Pancreas (tissue), 10 donors: ENCODE measurements at places on chromosomes 4 and X. TPM values are rescaled to one million over a fixed set of nuclear protein-coding genes. Genes with fewer than 3 reads are reported as not detected.

DNA sequence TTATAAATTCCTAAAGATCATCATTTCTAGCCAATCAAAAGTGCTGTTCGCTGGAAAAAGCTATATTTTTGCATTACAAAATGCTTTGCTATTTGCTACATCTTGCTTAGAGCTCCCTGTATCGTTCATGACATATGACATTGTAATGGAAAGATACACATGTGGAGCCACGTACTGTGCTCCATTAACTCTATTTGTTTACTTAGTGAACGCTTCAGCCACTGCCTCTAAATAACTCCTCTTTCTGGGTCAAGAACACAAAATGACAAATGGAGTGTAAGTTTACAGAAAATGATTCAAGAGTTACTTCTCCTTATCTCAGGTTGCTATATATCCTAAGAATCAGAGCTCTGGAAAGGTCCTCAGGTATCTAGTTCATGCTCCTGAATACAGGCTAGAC is 329.1 kb upstream of the SMIM31 start:
- no peak overlapping the region for H3K27ac ChIP-seq
- no peak overlapping the region for H3K4me3 ChIP-seq
- H3K4me1 ChIP-seq: no peaks in the 10 kb centered on the region
- H3K27me3 ChIP-seq: no peaks in the 10 kb centered on the region

DNA sequence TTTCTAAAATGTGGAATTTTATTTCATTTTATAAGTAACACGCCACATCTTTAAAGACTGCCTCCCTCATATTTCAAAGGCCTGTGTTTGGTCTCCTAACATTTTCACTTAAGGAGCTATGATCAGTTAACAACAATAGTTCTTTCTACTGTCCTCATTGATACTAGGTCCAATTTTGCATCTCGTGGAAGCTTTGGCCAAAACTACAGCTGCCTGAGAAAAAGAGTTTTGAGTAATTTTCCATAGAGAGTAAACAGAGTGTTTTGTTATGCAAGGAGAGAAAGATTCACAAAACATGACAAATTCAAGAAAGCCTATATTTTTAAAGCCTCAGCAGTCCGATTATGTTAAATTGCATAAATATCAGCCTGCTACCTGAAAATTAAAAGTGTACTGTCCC is 11.4 kb upstream of the PCDH18 start:
- no peak overlapping the region for H3K4me3 ChIP-seq
- no peak overlapping the region for H3K27ac ChIP-seq
- no peaks in the 10 kb centered on the region for H3K36me3 ChIP-seq
- H3K4me1 ChIP-seq: no peaks in the 10 kb centered on the region
- H3K27me3 ChIP-seq: no peaks in the 10 kb centered on the region

GRCh38 chrX:153564047-153564606 is 34.8 kb downstream of the CCNQ start:
- no peak overlapping the region for H3K27ac ChIP-seq
- no peak for DNase-seq
- no peaks in the 10 kb centered on the region for H3K27me3 ChIP-seq
- H3K36me3 ChIP-seq: no peaks in the 10 kb centered on the region

Gene GPR82
- total RNA-seq: not detected

DNA sequence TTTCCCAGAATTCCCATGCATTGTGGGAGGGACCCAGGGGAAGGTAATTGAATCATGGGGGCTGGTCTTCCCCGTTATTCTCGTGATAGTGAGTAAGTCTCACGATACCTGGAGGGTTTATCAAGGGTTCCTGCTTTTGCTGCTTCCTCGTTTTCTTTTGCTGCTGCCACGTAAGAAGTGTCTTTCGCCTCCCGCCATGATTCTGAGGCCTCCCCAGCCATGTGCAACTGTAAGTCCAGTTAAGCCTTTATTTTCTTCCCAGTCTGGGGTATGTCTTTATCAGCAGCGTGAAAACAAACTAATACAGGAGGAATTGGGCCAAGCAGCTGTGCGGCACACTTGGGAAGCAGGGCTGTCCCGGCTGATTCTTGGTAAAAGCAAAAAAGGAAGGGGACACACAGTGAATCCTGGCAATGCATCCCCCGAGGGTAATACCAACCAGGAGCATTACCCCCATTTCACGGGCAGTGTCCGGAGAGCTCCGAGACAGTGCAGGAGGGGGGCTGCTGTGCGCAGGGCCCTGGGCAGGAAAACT is 185.7 kb downstream of the AFAP1 start:
- no peak for DNase-seq
- no peaks in the 10 kb centered on the region for H3K36me3 ChIP-seq
